SIG-M5 (cell line): ENCODE measurements at places on chromosomes 6 and 20.

DNA sequence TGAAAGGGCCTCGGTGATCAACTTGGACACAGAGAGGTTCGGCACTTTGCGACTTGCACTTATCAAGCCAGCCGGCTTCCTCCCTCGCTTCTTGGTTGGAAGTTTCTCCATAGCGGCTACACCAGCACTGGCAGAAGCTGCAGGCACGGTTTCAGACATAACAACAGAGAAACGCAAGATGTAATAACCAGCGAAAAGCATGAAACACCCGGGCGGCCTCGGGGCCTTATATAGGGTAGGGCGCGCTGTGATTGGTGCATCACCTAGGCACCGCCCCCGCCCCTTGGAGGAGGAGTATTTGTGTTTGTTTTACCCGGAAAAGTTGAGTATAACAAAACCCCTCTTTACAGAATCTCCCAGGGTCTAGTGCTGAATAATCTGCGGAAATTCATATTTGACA lies 20.7 kb downstream of the HFE start:
- no peak for DNase-seq

DNA sequence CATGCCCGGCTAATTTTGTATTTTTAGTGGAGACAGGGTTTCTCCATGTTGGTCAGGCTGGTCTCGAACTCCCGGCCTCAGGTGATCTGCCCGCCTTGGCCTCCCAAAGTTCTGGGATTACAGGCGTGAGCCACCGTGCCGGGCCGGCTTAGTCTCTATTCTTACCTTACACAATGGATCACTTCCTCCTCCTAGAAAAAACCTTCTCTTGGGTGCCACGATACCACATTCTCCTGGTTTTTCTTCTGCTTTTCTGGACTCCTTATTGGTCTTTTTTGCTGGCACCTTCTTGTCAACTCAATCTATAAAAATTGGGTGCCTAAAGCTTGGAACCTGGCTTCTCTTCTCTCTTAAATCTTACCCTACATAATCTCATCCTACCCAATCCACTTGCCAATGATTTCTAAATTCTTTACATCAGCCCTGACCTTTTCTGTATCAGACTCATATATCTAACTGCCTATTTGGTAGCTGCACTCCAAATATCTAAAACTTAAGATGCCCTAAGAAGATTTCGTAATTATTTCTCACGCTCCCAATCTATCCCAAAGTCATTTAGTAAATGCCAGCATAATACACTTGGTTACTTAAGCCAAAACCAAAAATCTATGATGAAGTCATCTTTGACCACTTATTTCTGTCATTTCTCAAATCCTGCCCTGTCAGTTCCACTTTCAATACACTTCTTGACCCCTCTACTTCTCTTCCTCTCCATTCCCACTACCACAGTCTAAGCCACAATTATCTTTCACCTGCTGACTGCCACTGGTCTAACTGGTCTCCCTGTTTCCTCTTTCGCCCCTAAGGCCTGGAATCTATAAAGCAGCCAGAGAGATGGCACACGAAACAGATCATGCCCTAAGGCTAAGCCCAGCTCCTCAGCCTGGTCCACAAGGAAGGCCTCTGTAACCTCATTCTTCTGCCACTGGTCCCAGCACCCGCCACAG lies 43.2 kb downstream of the ELMO2 start:
- peak; percentile 42 for DNase-seq

DNA sequence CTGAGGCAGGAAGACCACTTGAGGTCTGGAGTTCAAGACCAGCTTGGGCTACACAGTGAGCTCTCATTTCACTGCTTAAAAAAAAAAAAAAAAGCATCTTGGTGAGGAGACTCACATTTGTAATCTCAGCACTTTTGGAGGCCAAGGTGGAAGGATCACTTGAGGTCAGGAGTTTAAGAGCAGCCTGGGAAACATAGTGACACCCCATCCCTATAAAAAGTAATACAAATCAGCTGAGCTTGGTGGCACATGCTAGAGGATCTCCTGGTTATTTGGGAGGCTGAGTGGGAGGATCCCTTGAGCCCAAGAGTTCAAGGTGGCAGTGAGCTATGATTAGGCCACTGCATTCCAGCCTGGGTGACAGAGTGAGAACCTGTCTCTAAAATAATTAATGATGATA lies 29.4 kb upstream of the SYNCRIP start:
- no peak for DNase-seq

DNA sequence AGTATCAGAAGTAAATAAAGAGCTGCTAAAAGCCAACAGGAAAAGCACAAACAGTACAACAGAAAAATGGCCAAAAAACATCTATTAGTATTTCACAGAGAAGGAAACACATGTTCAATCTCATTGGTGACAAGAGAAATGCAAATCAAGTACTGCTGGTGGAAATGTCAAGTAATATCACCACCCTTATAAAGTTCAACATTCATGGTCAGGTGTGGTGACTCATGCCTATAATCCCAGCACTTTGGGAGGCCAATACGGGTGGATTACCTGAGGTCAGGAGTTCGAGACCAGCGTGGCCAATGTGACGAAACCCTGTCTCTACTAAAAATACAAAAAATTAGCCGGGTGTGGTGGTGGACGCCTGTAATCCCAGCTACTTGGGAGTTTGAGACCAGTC lies 42.8 kb downstream of the ESF1 start:
- DNase-seq, result no peak

DNA sequence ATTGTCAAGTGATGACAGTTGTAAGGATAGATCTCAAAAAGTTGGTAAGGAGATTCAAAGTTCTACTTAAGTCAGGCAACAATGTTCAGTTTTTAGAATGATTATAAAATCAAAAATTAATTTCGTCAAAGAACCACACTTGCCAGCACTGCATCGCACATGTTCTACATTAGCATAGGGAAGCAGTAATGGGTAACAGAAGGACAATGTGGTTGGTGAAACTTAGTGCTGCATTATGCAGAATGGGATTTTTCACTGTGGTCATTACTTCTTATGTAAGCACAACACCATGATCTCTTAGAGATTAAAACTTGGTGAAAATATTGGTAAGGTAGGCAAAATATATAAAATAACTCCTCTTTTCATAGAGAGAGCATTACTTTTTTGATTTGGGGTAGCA lies 173.7 kb upstream of the THEMIS start:
- DNase-seq, result no peak

- DNase-seq, result no peak
Measured at GRCh38 chr20:63602321-63602720, 24.6 kb downstream of the GMEB2 start.

GRCh38 chr20:16551607-16552006 lies 21.6 kb downstream of the KIF16B start:
- DNase-seq, result no peak

- no peak for DNase-seq
Measured at GRCh38 chr6:134624781-134625180, 306.9 kb upstream of the SGK1 start.

DNA sequence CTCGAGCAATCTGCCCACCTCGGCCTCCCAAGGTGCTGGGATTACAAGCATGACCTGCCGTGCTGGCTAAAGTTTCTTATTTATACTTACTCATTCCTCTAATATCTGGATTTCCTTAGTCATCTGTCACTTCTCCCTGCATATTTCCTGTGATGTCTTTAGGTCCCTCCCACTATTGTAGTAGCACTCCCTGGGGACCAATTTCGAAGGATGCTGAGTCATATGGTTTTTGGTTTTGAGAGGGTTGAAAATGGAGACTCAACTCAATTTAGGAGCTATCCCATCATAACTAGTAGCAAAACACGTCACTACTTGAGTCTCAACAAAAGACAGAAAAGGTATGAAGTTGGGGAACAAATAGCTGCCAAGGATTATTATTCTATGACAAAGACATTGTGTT lies 20.2 kb downstream of the MCUR1 start:
- no peak for DNase-seq

- DNase-seq, result no peak
Measured at GRCh38 chr6:148999501-148999900, 252.7 kb downstream of the UST start.

GRCh38 chr6:151634336-151634720 lies 140.5 kb downstream of the CCDC170 start:
- no peak for DNase-seq

DNA sequence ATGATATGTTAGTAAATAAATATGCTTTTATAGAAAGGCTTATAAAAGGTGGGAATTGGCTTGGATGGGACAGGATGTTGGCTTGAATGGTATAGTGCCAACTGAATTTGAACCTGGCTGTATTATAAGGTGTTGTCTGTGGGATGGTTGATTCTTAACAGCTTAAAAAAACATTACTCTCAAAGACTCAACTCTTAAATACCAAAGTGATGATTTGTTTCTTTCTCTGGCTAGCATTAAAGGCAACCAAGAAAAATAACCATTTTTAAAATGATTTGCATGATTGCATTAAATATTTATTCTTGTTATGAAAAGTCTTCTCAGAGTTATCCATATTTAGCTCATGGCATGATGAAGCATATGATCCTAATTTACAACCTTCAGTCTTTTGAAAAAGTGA lies 216.2 kb downstream of the RIMS1 start:
- DNase-seq, result no peak

DNA sequence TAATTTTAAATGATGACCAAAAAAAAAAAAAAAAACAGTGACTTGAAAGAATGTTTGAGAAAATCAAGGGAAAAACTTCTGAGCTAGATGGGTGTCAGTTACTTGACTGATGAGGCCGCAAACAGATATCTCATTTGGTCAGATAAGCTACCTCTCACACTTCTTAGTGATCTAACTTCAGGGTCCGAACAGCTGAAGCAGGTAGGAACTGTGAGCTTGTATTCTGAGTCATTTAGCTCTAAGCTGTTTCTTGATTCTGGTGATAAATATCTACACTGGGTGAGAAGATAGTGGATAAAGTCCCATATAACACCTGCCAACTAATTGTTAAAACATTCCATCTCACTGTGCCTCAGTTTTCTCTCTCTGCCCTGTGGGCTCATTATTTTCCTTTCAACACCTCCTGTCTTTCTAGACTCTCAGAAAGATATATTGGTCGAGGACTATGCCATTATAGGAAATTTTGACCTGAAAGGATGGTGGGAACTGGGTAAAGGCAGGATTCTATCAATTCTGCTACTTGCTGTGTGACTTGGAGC lies 7.7 kb downstream of the KIF3B start:
- DNase-seq, result no peak

DNA sequence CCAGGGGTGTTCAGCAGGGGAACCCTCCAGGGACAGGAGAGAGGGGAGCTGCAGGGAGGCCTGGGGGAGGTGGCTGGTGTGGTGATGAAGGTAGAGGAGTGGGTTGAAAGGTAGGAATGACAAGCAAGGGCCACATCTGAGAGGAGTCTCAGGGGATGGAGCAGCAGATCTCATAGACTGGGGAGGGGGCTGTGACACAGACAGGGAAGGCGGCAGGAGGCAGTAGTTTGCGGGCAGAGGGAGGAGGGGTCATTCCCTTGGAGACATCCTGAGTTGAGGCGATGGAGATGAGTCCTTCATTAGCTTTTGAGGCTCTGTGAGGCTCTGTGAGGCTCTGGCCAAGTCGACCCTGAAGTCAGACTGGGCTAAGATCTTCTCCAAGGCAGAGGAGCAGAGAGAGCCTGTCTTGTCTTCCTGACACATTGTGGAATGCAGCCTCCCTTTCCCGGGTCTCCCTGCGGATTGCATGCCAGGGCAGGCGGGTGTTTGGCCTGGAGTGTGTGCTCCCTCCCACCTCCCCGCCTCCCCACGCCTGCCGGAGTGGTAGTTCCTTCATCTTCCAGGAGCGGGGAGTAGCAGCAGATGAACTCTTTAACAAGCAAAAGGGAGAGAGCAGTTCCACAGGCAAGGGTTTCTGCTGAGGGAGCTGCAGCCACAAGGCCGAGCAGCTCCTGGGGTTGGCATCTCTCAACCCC lies 34.3 kb upstream of the MLN start:
- DNase-seq, result no peak

- DNase-seq, result no peak
Measured at GRCh38 chr6:3471286-3471685, 14.4 kb upstream of the SLC22A23 start.

- no peak for DNase-seq
Measured at GRCh38 chr6:41644297-41644879, 6.1 kb downstream of the MDFI start.

GRCh38 chr6:97473979-97474378 lies 191.0 kb upstream of the MMS22L start:
- no peak for DNase-seq

DNA sequence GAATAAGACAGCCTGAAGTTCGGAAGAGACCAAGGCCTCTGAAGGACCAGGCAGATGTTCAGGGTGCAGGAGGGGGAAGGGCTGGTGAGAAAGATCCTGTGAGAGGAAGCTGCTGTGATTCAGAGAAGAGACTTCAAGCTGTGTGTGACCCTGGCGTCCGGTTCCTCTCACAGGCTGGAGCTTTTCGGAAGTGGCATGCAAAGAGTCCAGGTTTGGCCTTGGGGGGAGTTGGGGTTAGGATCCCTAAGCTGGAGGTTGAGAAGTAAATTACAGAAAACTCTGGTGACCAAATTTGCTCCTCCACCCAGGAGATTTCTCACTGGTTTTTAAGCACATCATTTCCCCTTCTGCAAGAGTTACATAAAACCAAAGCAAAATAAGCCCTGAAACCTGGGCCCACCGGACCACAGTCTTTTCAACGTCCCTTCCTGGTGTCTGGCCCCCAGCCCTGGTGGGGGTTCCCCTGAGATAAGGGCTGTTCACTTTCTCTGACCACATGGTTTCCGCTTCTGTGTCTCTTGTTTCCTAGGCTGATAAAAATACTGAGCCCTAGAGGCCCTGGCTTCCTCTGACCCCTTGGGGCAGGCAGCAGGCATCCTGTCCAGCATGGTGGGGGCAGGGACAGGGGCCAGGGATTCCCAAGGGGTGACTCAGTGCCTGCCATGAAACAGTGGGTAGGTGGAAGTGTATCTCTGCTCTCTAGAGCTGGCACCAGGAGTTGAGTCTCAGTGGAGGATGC lies 12.0 kb upstream of the LTA start:
- peak; percentile 47 for DNase-seq
